ENCODE measurements at places on chromosomes 16 and 17.

- DNase-seq = no peak
These were observed 100.0 kb upstream of the ZNF469 start for GRCh38 chr16:88282564-88283395.

DNA sequence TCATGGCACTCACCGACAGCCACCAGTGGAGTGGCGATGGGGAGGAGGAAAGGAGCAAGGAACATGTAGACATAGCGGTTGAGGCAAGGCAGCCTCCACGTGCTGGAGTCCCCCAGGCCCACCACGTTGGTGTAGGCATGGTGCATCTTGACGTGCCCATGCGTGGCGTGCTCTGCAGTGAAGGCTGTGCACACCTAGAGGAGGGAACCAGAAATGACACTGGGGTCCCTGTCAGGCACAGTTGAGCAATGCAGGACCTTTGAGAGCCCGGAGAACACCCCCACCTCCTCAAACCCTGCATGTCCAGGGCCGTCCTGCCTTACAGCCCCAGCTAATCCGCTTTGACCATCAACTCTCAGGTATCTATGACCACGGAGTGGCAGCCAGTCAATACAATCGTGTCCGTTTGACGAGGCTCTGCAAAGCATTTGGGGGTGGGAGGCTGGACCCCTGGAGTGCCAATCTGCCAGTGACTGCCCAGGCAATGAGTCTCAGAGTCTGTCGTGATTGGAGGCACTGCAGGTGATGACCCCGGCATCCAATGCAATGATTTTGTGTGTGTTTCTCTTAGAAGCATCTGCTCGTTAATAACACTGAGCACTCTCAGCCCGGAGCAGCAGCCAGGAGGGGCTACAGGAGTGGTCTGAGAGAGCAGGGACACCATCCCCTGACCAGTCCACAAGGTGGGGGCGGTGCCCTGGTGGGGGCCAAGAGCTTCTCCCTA, 9.9 kb upstream of the FDXR start:
- DNase-seq = no peak

GRCh38 chr16:67245186-67245585, 2.1 kb downstream of the FHOD1 start:
- no peak for DNase-seq

- DNase-seq = no peak
These were observed 30.7 kb upstream of the FOXJ1 start for GRCh38 chr17:76171706-76172105.

- DNase-seq = no peak
These were observed 186.2 kb upstream of the WSCD1 start for GRCh38 chr17:5883775-5884665.

DNA sequence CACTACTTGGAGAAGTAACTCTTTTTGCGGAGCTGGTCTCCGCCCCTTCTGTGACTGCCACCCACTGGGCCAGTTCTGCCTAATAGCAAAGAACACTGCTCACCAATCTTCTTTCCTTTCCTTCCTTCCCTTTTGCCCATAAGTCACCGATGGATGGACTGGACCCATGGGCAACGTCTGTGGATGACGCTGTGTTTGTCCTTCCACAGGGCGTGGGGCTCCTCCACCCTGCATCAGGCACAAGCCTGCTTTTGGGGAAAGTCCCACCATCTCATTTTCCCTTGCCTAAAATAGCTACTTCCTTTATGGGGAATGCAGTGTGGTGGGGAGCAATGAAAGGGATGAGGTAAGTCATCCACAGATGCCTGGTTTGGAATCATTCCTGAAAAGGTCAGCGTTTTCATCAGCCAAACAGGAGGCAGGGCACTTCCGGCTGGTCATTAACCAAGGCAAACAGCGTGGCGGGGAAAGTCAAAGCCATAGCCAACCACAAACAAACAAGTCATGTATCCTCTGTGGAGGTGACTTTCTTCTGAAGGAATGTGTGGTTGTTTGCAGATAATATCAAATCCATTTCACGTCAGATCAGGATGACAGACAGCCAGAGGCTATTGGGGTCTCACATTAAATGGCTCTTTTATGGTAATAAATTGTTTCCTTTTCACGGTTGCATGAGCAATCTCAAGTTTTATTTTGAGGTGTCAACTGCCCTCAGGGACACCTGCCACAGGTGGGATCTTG, 30.7 kb upstream of the MED9 start:
- DNase-seq = no peak

GRCh38 chr17:58641887-58642311, 49.9 kb downstream of the TEX14 start:
- DNase-seq = no peak

- no peak for DNase-seq
These were observed 3.3 kb upstream of the KCTD11 start for GRCh38 chr17:7348478-7349242.

DNA sequence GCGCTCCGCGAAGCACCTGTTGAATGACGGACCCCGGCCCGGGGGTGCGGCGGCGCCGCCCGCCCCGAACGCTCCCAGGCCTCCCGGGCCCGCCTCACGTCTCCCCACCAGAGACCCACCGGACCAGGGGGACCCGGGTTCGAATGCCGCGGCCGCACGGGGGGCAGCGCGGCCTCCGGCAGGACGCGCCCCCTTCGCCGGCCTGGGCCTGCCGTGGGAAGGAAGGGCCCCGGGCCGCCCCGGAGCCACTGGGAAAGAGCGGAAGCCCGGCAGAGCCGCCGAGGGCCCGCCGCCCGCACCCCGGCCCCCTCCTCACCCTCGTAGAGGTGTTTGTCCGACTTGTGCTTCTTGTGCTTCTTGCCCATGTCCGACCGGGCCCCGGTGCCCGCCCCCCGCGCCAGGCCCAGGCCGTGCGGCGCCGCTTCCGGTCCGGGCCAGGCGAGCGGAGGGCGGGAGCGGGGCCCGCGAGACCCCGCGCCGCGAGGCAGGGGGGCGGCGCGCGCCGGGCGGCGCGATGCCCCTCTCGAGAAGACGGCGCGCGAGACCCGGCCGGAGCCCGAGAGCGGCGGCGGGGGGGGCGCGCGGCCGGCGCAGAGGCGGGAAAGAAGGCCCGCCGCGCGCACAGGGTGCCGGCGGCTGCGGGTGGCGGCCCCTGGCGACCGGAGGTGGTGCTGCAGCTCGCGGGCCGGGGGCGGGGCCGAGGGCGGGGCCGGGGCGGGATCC, at the start of gene BRD7:
TSS of gene BRD7 (minus strand) at position 579 of the 723 bp plus-strand sequence. CDS start at position 365, 214 bp downstream.
- peak; percentile 50 for DNase-seq

- no peak for DNase-seq
These were observed 12.9 kb downstream of the LPCAT2 start for GRCh38 chr16:55521792-55522191.

GRCh38 chr16:12461971-12462370, 341.7 kb downstream of the CPPED1 start:
- DNase-seq = no peak

- DNase-seq = no peak
These were observed 8.3 kb upstream of the NLK start for GRCh38 chr17:28033972-28034714.

- no peak for DNase-seq
These were observed 17.7 kb upstream of the GJD3 start for GRCh38 chr17:40382251-40382650.

GRCh38 chr16:50338371-50339231, 30.2 kb downstream of the BRD7 start:
- DNase-seq = no peak

- DNase-seq = no peak
These were observed 145.4 kb downstream of the IRX5 start for GRCh38 chr16:55076053-55076452.

DNA sequence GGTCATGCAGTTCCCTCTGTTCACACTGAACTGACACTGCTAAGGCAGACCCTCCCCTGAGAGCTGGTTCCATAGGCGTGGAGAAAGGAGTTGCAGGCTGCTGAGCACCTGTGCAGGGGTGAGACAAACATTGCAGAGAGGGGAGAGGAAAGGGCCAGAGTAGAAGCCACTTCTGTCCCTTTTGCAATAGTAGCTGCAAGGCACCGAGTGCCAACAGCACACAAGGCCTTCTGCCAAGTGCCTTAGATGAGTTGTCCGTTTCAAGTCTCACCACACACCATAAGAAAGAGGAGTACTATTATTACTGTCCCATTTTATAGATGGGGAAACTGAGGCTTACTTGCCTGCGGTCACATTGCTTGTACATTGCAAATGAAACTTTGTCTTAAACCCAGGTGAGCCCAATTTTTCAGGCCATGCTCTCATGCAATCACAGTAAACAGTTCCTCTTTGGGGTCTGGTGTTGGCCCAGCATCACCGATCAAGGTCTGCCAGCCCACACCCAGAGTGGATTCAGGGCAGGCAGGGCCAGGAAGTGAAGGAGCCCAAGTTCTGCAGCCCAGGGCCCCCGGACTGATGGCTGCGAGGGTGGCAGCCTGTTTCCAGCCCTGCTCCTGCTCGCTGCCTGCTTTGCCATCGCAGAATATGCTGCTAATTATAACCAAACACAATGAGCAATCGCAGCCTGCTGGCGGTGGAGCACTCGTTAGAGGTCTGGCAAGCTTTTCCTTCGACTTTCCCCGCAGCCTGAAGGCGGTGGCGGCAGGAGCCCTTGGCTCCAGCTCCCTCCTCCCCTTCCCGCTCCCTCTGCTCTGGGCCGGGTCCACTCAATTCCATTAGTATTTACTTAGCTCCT, 36.8 kb upstream of the DYNLL2 start:
- no peak for DNase-seq

GRCh38 chr17:58318627-58319172, 9.9 kb downstream of the TSPOAP1 start:
- no peak for DNase-seq

- DNase-seq = no peak
These were observed 19.4 kb upstream of the SDK2 start for GRCh38 chr17:73663614-73664013.

- no peak for DNase-seq
These were observed 947.5 kb downstream of the CDH11 start for GRCh38 chr16:64174327-64174726.

DNA sequence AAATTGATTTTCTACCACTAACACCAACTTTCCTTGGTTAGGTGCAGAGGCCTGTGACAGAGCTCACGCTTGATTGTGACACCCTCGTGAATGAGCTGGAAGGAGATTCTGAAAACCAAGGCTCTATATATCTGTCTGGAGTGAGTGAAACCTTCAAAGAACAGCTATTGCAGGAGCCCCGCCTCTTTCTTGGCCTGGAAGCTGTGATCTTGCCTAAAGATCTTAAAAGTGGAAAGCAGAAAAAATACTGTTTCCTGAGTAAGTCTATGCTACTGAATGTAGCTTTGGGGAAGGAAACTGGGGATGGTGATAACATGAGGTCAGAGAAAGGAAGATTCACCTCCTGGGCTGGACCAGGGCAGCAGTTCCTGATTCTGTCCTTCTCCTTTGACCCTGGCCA, 38.3 kb downstream of the REXO5 start:
- no peak for DNase-seq

DNA sequence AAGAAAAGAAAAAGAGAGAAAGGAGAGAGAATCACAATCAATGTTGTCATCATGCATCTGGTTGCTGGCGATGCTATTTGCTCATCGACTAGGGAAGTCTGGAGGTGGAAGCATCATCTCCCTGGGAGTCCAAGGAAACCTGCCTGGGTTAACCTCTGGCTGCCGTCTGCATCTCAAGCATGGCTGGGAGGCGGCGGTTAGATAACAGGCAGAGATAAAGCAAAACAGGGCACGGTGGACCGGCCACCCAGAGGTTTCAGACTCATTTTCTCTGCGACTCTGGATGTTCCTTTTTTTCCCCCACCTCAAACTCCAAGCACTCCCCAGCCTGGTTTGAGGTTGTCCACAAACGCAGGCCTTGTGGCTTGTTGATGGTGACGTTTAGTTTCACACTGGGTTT, 161.2 kb downstream of the ENGASE start:
- no peak for DNase-seq

- DNase-seq = no peak
These were observed 20.2 kb upstream of the SHISA9 start for GRCh38 chr16:12881182-12881581.

GRCh38 chr16:87826798-87827587, 42.3 kb downstream of the SLC7A5 start:
- no peak for DNase-seq

- no peak for DNase-seq
These were observed 4.6 kb upstream of the NPIPB2 start for GRCh38 chr16:11946433-11946832.

GRCh38 chr16:86761111-86762031, 183.0 kb downstream of the FOXL1 start:
- DNase-seq = peak; percentile 12

DNA sequence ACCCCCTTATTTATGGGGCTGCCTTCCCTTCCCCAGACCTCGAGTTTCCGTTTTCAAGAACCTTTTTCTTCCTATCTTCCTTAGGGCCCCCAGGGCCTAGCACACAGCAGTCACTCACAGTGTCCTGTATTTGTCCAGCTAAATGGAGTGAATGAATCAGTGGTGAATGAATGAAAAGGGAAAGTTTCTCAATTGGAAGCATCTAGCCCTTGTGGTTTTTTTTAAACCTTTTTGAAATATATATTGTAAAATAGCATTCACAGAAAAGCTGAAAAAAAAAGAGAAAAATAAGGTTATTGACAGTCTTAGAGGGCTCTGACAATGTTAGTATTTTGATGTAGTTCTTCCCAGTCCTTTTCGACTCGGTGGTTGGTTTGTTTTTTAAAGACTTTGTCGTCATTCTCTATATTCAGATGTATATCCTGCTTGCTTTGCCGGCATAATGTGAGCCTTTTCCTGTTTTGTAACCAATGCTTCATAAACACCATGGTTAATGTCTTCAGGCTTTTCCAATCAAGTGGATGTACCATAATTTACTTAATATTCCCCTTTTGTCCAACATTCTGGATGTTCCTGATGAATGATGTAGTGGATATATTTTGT, 45.3 kb downstream of the RAI1 start:
- DNase-seq = no peak

- no peak for DNase-seq
These were observed 12.9 kb upstream of the CMIP start for GRCh38 chr16:81431554-81432353.

GRCh38 chr16:71622088-71622487, 3.9 kb upstream of the MARVELD3 start:
- no peak for DNase-seq

- no peak for DNase-seq
These were observed 34.8 kb upstream of the XYLT2 start for GRCh38 chr17:50311112-50311460.

- peak; percentile 23 for DNase-seq
These were observed 3.9 kb downstream of the GFAP start for GRCh38 chr17:44911133-44912001.

DNA sequence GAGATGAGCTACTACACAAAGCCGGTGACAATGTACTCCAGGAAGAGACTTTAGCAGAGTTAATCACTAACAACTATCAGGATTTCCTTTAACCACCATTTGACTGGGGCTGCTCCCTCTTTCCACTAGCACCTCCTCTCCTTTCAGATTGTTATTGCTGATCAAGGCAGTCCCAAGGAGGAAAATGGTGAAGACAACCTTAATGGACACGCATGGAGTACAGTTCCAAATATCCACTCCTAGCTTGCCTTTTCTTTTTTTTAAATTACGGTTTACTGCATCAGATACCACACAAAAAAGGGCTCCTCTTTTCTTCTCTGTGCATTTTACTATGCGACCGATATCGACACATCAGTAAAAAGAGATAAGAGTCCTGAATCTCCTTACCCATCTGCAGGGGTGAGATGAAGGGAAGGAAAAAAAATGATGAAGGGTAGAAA, 30.9 kb downstream of the FAM222B start:
- no peak for DNase-seq

Measured in stimulated activated CD4-positive, alpha-beta T cell treated with anti-CD3 and anti-CD28 coated beads, Interleukin-1b, Interleukin-23, amount 100 ng/mL, for 1 hour (primary cell).